SJSA1 (cell line): ENCODE measurements at places on chromosomes 3 and 15. TPM values are rescaled to one million over a fixed set of nuclear protein-coding genes. Genes with fewer than 3 reads are reported as not detected.

Gene B4GALT4
- 25.8 and 25.9 TPM in 2 replicates for total RNA-seq

Gene C3orf49
- total RNA-seq: not detected in 2 replicates

Gene NPAP1
- total RNA-seq: not detected in 2 replicates

- no peak for DNase-seq
Observed at GRCh38 chr15:26936502-26936901, 34.5 kb upstream of the GABRG3 start.

DNA sequence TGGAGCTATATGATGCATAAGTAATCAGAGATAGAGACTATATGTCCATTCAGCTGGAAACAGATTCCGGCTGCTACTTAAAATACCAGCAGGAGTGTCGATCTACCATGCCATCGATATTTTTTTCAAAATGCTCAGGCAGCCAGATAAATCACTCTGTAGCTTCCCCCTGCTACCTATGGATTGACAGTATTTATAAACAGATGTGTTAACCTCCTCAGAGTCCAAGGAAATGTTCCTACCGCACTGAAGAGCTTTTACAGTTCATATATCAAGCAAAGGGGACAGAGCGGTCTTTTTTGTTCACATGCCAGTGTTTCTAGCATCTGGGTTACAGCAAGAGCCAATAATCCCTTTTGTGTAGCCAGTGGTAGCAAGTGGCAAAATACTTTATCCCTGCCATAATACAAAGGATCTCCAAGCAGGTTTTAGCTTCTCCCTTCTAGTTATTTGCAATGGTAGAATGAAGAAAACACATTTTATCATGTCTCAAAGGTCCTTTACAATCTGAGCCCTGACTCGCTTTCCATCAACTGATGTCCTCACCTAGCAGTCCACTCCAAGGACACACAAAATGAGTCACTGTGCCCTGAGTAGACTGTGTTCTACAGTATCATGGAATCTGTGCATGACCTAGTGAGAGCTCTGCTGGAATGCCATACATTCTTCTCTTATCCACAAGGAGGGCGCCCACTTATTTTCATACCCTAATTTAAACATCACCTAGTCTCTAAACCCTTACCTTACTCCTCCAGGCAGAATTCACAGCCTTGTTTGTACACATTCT lies 507.0 kb downstream of the TBL1XR1 start:
- DNase-seq: no peak

DNA sequence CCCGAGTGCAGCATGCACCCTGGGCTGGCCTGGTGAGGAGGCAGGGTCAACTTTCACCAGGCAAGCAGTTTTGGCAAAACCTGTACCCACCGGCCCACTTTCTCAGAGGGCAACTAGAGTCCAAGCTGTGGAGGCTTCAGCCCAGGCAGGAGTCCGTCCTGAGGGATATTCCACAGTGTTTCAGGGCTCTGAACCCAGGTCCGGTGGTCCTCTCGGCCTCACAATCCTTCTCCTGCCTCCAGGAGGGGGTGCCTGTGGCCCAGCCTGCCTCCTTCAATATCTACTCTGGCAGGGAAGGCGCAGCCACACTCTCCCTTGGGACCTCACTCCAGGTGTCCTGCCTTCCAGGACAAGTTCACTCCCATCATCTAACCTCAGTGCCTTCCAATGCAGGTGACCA lies 3.9 kb downstream of the PLA2G4E start:
- DNase-seq: no peak

DNA sequence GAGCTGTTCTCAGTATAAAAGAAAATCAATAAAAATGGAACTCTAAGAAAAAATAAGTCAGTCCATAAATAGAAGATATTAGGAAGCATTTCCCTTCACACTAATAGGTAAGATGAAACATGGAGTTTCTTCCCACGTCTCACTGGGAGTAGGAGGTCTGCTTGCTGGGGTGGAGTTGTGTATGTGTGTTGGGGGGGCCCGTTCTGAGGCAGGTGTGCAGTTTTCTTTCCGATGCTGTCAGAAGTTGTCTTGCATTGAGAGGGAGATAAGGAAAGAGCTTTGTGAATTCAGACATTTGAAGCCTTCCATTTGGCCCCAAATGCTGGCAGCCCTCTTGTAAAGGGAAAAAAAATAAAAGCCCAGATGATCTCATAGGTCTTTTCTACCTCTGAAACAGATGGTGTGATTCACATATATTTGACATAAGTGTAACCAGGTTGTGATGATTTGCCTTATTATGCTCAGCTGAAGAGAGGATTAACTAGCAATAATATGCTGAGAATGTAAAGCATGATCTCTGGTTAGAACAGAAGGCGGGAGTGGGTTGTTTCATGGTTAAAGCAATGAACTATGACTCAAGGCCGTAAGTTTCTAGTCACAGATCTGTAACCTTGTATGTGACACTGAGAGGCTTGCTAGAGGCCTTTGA lies 8.8 kb downstream of the RASGRP1 start:
- no peak for DNase-seq

DNA sequence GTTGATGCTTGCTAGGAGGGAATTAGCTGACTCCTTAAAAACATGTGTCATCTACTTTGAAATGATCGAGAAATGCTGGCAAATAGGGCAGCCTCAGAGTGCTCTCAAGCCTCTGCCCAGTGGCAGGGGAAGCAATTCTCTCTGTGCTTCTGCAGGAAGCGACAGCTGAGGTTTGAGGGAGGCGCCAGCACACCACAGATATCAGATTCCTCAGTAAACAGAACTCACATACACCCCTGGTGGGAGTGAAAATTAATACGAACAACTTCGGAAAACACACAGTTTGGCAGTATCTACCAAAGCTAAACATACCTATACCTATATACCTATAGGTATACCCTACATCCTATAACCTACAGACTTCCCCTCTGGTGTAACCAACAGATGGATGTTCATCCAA lies 61.3 kb downstream of the NSMCE3 start:
- no peak for DNase-seq

DNA sequence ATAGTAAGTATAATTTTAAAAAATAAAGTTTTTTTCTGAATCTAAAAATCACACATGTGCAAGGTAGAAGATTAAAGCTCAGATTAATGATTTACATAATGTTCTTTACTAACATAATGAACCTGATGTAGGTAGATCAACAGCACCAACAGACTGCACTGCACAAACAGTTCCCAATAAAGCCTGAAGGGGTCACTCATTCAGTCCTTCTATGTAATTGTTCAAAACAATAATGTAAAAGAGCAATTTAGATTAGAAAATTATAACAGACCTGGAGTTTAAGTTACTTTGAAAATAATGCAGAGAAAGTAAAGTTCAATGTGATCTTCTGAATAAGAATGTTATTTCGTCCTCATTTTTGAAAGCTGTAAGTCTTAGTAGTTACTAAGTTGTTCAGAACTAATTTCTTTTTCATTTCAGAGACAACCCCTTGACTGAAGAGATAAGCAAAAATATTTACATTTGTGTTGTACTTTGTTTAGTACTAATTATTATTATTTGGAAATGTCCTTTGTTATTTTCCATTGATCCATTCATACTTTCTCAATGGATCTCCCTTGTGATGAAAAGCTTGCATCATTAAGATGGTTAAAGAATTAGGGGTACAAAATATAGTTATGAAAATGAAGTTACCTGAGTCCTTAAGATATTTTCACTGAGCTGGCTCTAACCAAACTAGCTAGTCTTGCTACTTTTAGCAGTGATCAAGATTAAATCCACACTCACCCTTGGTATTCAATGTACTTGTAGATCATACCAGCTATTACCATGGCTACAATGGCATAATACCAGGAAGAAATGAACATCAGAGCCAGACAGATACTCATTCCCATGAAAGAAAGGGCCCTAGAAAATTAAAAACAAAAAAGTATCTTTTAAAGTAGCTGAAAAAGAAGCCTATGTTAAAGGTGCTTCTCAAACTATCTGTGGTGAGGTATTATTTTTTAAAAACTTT lies 16.8 kb downstream of the EMC4 start:
- no peak for DNase-seq

- DNase-seq: no peak
Observed at GRCh38 chr3:108705045-108705444, 52.2 kb downstream of the RETNLB start.

GRCh38 chr3:27451842-27452241 lies 32.3 kb downstream of the SLC4A7 start:
- no peak for DNase-seq

GRCh38 chr3:182904164-182904563 lies 76.2 kb downstream of the DCUN1D1 start:
- no peak for DNase-seq

GRCh38 chr3:111077369-111077768 lies 5.8 kb downstream of the NECTIN3 start:
- DNase-seq: no peak

DNA sequence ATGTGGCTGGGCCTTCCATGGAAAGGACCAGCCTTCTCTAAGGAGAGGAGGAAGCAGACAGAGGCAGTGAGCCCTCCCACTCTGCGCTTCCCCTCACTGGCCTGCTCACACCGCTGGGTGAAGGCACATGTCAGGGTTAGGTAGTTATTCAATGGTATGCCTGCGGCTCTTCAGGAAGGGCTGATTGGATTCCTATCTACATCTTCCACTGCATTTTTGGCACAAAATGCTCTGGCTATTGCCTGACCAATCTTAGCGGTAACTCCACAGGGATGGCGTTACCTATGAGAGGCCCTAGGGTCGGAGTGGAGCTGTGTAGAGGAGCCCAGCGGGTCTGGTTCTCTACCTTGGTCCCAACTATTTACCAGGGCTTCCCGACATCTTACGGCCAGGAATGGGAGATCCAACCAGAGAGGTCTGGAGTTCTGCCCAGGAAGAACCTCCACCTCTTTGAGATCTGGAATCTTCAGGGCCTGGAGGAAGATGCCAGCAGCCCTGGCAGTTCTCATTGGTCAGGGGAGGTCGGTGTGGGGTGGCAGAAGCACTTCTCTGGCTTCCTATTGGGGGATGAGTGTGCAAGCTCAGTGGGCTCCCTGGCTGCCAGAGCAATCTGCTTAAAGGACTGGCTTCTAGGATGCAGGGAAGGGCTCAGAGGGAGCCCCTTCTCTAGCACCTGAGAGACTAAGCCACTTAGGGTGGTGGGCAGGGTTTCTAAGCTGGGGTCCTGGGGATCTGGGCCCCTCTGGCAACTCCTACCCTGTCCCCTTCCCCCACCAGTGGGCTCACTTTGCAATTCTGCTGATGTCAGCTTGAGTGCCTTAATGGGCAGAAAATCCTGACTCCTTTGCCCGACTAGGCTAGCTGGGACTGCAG lies 24.3 kb downstream of the SNX33 start:
- DNase-seq: no peak

DNA sequence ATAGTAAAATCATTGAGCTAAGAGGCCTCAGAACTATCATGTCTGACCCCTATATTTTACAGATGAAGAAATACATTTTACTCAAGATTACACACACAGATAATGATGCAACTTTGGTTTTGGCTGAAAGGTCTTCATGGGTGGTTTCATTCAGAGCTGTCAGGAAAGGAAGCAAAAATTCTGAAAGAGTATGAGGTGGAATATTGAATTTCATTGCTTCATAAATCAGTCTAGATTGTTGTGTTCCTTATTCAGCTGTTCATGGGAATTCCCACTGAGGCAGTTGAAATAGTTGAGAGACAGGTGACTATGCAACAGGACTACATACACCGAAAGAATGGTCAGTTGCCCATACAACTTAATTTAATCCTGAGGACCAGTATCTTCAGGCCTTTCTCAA lies 39.4 kb downstream of the CD200 start:
- no peak for DNase-seq

DNA sequence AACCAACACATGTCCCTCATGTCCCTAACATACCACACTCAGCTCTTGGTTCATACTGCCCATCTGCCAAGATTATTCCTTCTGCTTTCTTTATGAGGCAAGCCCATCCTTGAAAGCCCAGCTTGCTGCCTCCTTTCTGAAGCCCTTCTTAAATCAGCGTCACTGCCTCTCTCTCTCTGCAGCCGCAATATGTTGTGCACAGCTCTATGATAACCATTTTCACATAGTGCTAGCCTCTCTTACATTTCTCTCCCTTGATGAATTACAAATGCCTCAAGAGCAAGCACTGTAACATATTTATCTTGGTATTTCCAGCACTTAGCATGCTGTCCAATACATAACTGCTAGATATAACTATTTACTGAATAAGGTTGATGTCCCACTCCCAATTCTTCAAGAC lies 86.5 kb downstream of the TNIK start:
- no peak for DNase-seq
